Endodermal cell (in vitro differentiated cells): ENCODE measurements at places on chromosomes 5 and 9. TPM values are rescaled to one million over a fixed set of nuclear protein-coding genes. Genes with fewer than 3 reads are reported as not detected.

DNA sequence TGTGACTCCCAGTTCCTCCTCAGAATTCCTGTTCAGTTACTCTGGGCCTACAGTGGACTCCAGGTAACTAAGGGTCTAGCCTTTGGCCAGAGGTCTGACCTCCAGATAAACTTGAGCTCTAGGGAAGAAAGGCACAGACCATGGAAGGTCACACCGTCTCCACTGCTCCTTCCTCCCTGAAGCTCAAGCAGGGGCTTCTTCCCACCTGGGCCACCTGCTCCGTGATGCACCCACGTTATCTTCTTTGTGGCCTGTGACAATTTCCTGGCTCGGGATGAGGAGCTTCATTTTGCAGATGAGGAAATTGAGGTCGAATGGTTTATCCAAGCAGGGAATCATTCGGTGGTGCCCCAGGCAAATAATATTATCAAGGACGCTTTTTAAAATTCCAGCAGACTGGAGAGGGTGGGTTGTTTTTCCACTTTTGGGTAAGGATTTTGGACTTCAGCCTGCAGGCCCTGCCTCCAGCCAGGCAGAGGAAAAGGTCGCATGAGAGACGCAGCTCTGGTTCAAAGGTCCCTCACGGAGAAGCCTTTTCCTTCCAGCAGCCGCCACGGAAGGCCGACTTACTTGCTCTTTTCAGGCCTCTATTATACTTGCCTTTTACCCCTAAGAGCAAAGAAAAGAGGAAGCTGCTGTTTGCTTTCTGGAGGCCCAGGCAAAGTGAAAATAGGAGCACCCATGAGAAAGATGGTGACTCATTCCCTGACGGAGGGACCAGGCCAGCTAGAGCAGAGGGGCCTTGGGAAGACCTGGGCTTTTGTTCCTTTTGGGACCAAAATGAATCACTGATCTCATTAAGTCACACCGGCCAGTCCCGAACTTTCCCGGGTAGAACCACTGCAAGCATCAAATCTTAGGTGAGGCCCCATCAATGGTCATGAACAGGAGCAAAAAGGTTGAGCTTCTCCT is 22.8 kb upstream of the DUSP1 start:
- H3K27ac ChIP-seq: no peak overlapping the region
- no peaks in the 10 kb centered on the region for H3K36me3 ChIP-seq
- DNase-seq: peak; percentile 36
- H3K4me1 ChIP-seq: peaks cover 14% of the 10 kb centered on the region
- H3K27me3 ChIP-seq: no peaks in the 10 kb centered on the region

DNA sequence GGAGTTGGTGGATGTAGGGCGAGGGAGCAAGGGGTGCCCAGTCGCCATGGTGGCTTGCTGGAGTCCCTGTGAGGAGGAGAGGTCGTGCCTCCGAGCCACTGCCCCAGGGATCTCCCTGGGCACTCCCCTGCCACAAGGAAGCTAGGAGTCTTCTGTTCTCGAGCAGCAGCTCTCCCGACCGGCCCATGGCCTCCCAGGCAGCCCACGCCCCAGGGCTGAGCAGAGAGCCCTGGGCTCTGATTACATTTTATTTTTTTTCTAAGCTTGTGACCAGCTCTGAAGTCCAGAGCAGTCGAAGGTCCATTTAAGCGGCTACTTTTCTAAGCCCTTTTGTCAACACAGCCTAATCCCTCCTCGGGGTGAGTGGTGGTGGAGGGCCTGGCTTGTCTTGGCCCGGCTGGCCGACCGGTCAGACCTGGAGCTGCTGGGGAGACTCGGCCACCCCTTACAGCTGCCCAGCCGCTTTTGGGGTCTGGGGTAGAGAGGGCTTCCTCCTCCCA is 2.1 kb downstream of the RXRA start:
- H3K4me1 ChIP-seq: peaks cover 38% of the 10 kb centered on the region
- H3K27ac ChIP-seq: peak overlapping the region; percentile 53
- DNase-seq: no peak
- no peaks in the 10 kb centered on the region for H3K36me3 ChIP-seq
- H3K27me3 ChIP-seq: no peaks in the 10 kb centered on the region
- H3K4me3 ChIP-seq: peak overlapping the region; percentile 88

DNA sequence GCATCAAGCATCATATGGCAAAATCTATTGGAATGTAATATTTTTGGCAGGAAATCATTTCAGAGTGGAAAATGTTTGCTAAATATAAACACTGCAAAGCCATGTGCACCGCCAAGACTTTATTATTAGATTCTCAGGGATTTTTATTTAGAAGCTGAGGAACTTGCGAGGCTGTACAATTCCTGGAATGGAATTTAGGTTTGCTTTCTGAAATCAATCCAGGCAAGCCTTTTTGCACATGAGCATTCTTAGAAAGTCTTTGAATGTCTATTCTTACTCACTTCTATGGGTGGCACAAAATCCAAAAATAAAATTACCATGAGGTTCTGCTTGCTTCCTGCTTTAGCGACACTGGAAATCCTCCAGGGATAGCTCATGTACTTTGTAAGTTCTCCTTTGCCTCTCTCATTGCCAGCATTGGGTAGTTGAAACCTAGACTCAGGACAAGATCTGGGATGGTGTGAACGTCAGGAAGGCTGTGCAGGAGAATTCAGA is 71.5 kb upstream of the PALM2AKAP2 start:
- H3K36me3 ChIP-seq: no peaks in the 10 kb centered on the region
- H3K4me3 ChIP-seq: no peak overlapping the region
- H3K27me3 ChIP-seq: no peaks in the 10 kb centered on the region
- H3K4me1 ChIP-seq: no peaks in the 10 kb centered on the region

DNA sequence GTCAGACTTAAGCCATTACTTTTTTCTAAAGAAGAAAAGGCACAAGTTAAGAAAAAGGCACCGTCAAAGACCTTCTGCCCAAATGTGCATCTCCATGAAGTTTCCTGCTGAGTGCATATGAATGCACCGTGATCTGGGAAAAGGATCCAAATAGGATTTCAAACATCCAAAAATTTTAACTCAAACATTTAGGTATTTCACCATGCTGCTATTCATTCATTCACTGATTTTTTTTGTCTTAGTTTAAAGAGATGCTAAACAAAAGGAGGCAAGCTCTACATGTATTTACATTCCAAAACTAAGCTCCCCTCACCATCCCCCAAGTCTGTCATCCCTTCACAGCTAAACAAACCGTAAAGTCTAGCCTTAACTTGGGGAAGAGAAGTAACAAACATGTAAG is 291.9 kb downstream of the ARL15 start:
- H3K4me1 ChIP-seq: peaks cover 10% of the 10 kb centered on the region
- no peaks in the 10 kb centered on the region for H3K27me3 ChIP-seq
- H3K27ac ChIP-seq: peak overlapping the region; percentile 52
- DNase-seq: peak; percentile 74
- H3K36me3 ChIP-seq: no peaks in the 10 kb centered on the region

DNA sequence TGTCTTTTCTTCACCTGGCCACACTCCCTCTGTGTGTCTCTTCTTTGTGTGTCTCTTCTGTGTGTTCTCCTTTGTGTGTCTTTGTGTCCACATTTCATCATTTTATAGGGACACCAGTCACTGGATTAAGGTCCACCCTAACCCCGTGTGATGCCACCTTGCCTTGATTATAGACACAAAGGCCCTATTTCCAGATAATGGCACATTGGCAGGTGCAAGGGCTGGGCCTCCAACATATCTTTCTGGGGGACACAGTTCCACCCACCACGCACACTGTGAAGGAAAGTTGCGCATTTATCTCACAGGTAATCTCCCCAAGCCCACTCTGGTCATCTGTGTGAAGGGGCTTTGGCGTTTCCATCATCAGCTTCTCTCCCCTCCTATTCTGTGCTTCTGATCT is 334.6 kb upstream of the IRX1 start:
- H3K4me1 ChIP-seq: no peaks in the 10 kb centered on the region
- no peaks in the 10 kb centered on the region for H3K27me3 ChIP-seq
- H3K27ac ChIP-seq: no peak overlapping the region
- no peak for DNase-seq
- H3K36me3 ChIP-seq: no peaks in the 10 kb centered on the region

DNA sequence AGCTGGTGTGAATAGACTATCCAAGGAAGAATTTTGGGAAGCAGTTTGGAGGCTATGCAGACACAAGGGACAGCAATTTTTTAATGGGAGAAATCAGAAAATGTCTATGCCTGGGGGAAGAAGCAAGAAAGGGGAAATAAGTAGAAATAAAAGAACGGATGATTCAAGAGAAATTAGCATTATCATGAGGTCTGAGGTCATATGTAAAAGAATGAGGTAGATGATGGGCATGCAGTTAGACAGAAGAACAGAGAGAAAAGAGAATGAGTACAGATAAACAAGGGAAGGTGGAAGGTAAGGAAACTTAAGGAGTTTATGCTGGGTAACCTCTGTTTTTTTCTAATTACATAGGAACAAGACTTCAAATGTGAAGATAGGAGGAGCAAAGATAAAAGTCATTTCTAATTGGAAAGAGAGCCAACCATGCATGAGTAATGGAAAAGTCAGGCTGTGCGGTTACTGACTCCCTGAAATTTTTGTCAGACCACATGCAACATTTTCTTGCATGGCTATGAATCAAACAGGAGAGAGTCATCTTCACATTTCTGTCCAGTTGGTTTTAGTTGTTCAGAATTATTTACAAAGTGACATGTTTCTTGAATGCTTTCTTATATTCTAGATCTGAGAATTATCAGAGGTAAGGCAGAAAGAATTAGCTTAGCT is 101.0 kb upstream of the PIK3R1 start:
- no peak overlapping the region for H3K27ac ChIP-seq
- no peaks in the 10 kb centered on the region for H3K27me3 ChIP-seq
- no peak for DNase-seq
- H3K4me3 ChIP-seq: no peak overlapping the region

DNA sequence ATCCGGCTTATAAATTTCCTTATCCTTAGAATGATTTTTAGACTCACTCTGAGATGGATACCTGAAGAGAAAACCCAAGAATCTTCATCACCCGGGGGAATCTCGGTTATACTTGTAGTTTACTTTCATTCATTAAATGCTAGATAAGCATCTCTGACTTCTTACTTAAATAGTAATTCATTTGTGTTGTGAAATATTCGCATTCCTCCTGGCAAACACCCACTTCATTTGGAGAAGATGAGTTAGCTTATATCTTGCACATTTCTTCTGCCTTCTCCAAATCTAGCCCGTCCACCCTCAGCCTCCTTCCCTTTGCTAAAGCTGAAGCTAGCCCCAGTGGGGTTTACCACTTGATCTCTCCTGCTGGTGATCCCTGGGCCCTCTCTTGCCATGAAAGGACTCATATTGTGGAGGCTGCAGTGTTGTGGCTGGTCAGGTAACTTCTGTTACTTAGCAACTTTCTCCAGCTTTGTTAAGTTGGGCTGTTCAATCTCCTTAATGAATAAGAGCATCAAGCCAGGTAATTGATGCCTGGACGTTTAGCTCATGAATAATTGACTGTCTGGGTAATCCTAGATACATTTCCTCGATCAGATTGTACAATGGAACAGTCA is 11.3 kb upstream of the POU4F3 start:
- peaks cover 2% of the 10 kb centered on the region for H3K4me1 ChIP-seq
- no peak for DNase-seq
- H3K27me3 ChIP-seq: peaks cover 28% of the 10 kb centered on the region
- H3K27ac ChIP-seq: no peak overlapping the region

- H3K27ac ChIP-seq: no peak overlapping the region
- no peaks in the 10 kb centered on the region for H3K36me3 ChIP-seq
- H3K27me3 ChIP-seq: no peaks in the 10 kb centered on the region
- H3K4me1 ChIP-seq: no peaks in the 10 kb centered on the region
- no peak overlapping the region for H3K4me3 ChIP-seq
Measured at GRCh38 chr5:165836046-165836445, 2330.6 kb downstream of the MAT2B start.

DNA sequence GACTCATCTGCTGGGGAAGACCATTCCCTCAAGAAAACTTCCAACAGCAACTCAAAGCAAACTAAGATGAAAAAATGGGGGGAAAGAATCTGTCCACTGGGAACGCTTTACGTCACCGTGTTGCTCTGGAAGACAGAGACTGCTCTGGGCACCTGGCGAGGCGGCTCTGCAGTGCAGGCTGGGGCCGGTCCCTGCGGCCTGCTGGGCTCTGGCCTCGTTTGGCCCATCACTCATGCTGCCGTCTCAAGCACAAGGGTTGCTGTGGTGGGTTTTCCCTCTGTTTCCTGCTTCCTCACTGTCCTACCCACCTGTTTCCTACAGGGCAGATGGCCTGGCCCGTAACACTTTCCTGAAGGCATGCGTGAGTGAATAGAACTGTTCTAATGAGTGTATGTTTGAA is 92.9 kb upstream of the OTULINL start:
- H3K4me1 ChIP-seq: no peaks in the 10 kb centered on the region
- no peaks in the 10 kb centered on the region for H3K27me3 ChIP-seq
- DNase-seq: peak; percentile 32
- H3K27ac ChIP-seq: no peak overlapping the region

DNA sequence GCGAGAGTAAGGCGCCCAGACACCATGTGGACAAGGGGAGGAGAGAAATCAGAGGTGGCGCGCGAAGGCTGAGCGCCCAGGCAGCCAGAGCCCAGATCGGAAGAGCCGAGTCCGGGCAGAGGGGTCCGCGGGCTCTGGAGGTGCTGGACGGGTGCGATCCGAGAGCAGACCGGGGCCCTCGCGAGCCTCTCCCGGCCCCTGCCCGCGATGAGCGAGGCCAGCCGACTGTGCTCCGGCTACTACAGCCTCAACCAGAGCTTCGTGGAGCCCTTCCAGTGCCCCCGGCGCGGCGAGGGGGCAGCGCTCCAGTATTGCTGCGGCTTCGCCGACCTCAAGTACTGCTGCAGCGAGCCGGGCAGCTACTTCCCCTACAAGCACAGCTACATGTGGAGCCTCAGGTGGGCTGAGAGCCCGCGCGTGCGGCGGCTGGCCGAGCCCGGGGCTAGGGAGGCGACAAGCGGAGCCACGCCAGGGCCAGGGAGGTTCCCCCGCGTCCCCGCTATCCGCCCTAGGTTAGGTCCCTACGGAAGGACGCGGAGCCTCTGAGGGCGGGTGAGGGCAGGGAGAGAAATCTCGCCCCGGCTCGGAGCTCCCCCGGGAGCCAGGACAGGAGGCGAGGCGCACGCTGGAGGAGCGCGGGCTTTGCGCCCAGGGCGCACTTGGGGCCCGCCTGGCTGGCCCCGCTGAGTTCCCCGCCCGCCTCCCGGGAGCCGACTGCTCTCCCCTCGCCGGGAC is at the start of gene SHISAL2B:
TSS of gene SHISAL2B (plus strand) at position 87 of the 735 bp plus-strand sequence. CDS start at position 208, 121 bp downstream.
- peaks cover 4% of the 10 kb centered on the region for H3K4me1 ChIP-seq
- DNase-seq: peak; percentile 82
- H3K27me3 ChIP-seq: no peaks in the 10 kb centered on the region
- H3K27ac ChIP-seq: no peak within 1 kb of the TSS
- peak within 1 kb of the TSS; percentile 95 for H3K4me3 ChIP-seq

Gene DDX46
- 46.8 to 86.5 TPM (median 79.4 TPM) in 3 replicates for total RNA-seq

Gene GIN1
- total RNA-seq: 9.6 to 11.3 TPM (median 11.1 TPM) in 3 replicates
